Stimulated activated CD8-positive, alpha-beta memory T cell treated with anti-CD3 and anti-CD28 coated beads, Interleukin-7, amount 100 ng/mL, for 1 hour (primary cell): ENCODE measurements at places on chromosomes 3 and 15.

- DNase-seq = no peak
Observed at GRCh38 chr15:98914626-98915025, 93.0 kb downstream of the PGPEP1L start.

DNA sequence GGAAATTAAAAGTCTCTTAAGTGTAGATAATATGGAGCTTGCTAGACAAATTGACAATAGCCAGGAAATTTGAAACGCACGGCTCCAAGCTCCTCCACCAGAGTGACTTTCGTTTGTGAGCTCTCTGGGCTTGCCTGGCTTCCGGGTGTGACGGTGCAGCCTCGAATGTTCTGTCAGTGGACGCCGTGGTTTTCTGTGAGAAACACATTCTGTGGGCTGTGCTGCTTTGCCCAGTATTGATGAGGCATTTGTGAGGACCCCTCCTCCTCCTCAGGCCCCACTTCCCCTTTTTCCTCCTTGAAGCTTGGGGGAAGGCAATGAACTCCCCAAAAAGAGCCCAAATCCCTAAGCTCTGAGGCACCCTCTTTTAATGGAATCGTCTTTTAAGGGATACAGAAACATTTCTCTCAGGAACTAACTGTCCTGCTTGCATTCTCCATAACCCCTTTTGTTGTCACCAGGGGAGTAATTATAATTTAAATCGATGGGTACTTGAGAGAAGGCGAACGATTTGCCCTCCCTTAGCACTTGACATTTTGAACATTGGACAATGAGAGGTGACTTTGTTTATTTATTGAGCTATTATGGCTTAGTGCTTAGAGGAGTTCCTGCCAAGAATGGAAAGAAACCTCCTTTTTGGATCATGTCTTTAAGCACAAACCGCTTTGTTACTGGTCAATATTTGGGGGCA lies 40.8 kb downstream of the POLR2M start:
- no peak for DNase-seq

- DNase-seq = no peak
Observed at GRCh38 chr3:179074656-179075055, 3.0 kb upstream of the ZMAT3 start.

GRCh38 chr3:32544894-32545293 lies 25.8 kb downstream of the DYNC1LI1 start:
- no peak for DNase-seq

DNA sequence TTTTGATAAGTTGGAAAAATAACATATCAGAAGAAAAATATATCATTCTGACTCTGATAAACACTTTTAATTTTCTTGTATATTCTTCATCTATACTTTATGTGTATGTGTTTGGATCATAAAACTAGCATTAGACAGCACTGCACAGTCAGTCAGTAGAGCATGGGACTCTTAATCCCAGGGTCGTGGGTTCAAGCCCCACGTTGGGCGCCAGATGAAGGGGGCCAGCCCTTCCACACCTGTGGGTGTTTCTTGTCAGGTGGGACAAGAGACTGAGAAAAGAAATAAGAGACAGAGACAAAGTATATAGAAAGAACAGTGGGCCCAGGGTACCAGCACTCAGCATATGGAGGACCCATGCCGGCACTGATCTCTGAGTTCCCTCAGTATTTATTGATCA lies 546.0 kb upstream of the NR2F2 start:
- no peak for DNase-seq

- peak; percentile 13 for DNase-seq
Observed at GRCh38 chr3:51681453-51681852, 10.4 kb downstream of the TEX264 start.

GRCh38 chr15:66843581-66843980 lies 141.5 kb downstream of the SMAD6 start:
- DNase-seq = no peak

GRCh38 chr3:411226-411625 lies 214.7 kb downstream of the CHL1 start:
- DNase-seq = no peak

DNA sequence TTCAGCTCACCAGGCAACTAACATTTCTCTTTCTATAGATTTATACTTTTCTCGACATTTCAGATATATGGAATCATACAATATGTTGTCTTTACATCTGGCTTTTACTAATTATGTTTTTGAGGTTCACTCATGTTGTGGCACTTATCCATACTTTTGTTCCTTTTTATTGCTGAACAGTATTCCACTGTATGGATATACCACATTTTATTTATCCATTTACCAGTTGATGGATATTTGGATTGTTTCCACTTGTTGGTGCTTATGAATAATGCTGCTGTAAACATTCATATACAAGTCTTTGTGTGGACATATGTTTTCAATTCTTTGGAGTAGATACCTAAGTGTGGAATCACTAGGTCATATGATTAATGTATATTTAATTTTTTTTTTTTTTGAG lies 97.2 kb downstream of the LEKR1 start:
- DNase-seq = no peak

DNA sequence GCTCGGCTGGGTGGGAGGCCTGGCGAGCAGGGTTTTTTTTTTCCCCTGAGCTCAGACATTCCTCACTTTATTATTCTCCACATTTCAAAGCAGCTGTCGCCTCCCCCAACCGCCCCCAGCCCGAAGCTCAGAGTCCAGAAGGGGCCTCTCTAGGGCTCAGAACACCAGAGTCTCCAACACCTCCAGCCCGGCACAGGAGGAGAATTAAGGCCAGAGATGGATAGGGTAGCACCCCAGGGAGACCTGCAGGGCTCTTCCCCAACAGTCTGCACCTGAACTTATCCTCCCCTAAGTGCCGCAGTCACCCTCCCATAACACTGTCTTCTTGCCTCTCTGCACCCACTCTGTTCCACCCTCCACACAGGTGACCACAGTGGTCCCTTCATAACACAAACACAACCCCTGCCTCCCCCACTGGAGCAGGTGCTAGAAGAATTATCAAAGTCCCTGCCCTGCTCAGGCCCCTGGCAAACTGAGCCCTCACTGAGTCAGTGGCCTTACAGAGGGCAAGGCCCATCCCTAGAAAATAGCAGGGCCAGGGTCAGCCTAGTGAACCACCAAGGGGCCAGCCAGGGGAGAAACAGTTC lies 14.1 kb downstream of the MYL3 start:
- no peak for DNase-seq

DNA sequence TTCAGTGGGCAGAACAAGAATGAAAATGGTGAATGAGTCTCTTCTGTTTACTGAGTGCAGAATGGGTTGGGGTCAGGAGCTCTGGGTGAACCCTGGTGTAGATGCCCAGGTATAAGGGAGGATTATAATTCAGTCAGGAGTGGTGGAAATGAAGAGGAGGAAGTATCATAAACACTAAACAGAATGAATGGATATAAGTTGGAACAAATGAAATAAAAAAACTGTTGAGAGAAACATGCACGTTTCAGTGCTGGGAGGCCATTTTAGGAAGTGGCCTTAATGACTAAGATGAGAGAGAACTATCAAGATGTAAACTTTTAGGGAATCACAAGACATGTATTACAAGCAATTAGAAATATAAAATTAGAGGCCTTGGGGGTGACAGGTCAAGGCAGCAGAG lies 32.8 kb upstream of the LEKR1 start:
- no peak for DNase-seq

GRCh38 chr3:11130385-11130784 lies 23.9 kb upstream of the HRH1 start:
- DNase-seq = no peak

GRCh38 chr15:39746176-39746575 lies 36.5 kb downstream of the FSIP1 start:
- no peak for DNase-seq

- DNase-seq = no peak
Observed at GRCh38 chr15:70196372-70197316, 98.9 kb upstream of the TLE3 start.

DNA sequence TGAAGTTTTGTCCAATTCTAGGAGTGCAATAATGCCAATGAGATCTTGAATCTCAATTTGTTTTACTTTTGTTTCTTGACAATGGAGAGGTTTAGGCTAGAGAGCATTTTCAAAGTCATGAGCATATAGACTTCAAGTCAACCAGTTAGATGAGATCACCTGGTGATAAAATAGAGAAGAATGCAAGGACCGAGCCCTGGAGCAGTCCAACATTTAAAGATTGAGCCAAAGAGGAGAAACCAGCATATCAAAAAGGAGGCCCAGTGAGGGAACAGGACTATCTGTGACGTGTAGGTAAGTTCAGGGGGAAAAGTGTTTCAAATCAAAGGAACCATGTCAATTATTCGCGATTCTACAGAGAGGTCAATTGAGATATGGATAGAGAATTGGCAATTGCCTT lies 1.7 kb upstream of the PIAS1 start:
- no peak for DNase-seq

- no peak for DNase-seq
Observed at GRCh38 chr3:34374521-34374920, 576.1 kb downstream of the PDCD6IP start.

DNA sequence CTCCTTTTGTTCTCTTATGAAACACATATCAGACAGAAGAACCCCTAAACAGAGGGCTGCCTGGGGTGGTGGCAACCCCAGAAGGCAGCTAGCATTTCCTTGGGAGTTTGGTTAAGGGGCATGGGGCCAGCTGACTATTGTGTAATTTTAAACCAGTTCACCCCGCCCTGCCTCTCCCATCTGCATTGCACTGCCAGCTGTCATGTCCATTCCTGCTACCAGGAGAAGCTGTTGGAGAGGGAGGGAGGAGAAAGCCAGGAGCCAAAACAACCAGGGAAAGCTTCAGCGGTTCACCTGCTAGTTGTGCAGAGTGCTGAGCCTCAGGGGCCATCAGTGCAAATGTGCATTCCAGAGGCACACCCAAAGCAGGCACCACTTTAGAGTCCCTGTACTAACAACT lies 47.6 kb upstream of the ATP1B3 start:
- no peak for DNase-seq

DNA sequence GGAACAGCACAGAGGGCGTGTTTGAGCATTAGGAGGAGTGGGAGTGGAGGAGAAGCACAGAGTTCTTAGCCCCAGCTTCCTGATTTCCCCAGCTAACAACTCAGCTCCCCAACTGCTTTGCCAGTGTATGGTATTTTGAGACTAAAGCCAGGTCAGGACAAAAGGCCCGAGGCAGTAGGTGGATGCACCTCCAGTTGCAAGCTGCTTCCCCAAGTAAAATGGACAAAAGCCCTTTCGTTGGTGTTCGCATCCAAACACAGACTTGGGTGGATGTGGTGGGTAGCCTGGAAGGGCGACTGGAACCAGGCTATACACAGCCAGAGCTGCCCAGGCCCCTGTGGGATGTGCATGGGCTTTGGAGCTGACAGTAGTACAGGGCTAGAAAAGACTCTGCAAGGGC lies 12.3 kb upstream of the EHD4 start:
- DNase-seq = no peak

DNA sequence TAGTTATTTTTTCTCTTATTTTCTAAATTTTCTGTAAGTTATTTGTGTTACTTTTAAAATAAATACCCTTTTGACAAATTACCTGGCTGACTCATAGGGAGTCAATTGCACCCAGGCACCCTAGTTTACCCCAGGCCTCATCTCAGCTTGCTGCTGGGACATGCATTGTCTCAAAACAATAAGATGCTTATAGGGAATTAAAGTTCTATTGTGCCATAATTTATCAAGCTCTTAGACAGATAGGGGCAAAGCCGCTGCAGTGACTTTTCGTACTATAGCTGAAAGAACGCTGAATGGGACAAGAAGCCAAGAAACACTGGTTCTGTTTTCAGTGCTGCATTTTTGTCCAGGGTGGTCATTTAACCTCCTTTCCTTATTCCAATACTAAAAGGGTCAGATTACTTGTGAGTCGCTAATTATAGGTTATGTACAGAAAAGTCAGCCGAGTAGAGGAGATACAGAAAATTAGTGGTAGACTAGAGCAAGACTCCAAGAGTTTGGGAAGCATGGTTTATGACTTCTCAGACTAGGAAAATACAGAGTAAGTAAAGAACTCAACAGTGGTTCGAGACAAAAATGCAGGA lies 50.3 kb downstream of the EXD1 start:
- no peak for DNase-seq

- DNase-seq = no peak
Observed at GRCh38 chr15:78909791-78910228, 35.0 kb downstream of the CTSH start.

- no peak for DNase-seq
Observed at GRCh38 chr3:69723389-69723788, 15.9 kb upstream of the MITF start.

GRCh38 chr15:80778964-80779657 lies at the start of gene CEMIP:
Gene CEMIP (plus strand): TSS chr15:80779370. CDS start chr15:80873880, 94,510 bp downstream.
- no peak for DNase-seq

GRCh38 chr3:82633319-82633718 lies 871.9 kb upstream of the GBE1 start:
- no peak for DNase-seq

- DNase-seq = no peak
Observed at GRCh38 chr15:41304149-41304770, 28.1 kb downstream of the OIP5 start.

GRCh38 chr15:90031231-90031791 lies 30.2 kb downstream of the ZNF710 start:
- no peak for DNase-seq

DNA sequence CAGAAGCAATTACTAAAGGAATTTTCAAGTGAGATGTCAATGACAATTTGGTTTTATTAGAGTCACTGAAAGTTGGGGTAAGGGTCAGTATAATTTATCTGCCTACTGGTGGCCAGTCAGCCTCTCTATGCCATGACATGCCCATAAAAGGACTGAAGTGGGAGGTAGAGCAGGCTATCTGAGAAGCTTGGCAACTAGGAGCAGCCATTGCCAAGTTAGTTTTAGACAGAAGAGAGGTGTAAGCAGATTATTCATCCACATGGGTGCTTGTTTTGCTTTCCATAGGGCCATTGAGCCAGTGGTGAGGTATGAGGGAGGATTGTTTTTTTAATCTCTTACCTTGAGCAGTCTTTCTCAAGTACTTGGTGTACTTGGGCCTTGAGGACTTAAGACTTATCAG lies 8.1 kb upstream of the RBP1 start:
- DNase-seq = no peak

DNA sequence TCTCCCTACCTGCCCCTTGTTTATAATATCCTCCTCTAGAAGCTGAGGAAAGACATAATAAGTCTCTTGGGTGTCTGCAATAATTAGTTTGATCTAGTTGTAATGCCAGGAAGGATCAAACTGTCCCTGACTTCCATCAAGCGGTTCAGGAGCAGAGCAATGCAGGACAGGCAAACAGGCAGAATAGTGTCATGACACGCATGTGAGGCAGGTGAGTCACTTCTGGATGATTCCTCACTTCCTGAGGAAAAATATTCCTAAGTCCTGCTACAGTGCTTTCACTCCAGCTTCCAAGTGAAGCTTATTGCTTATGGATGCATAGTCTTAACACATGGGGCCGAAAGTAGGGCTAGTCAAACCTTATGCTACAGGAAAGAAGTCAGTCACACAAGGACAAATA lies 85.8 kb downstream of the GREM1 start:
- DNase-seq = no peak

GRCh38 chr3:85170646-85171045 lies 211.9 kb downstream of the CADM2 start:
- DNase-seq = no peak
